ENCODE measurements at places on chromosomes 3 and 15.

DNA sequence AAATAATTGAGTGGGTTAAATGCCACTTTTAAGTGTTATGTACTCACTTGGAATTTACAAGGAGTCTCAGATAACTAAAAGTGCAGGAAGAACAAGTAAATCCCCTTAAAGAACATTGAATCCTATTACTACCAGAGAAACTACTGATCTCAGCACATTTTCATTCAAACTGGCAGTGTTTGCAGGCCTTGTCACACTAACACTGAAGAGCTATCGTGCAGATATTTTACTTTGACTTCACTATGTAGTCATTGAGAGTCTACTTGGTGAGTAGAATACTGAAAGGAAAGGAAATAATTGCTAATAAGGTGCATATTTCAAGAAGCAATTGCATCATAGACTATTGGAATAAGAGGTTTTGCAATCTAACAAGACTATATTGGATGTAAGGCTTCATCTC is 721.4 kb upstream of the CBLB start:
- DNase-seq: no peak

DNA sequence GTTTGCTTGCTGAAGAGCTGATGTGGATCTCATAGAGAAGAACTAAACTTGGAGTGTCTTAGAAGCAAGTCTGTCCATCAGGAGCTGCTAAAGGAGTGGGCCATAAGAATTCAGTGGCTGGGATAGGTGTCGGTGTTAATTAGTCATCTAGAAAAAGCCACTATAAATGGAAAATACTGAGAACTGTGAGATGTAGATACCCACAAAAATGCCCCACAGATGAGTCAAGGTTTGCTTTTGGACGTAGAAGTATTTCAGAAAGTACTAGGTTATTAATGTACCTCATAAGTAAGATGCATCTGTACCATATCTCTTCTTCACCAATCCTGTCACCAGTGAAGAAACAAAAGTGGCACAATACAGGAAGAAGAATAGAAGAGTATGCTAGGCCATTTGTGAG is 530.9 kb upstream of the TGFBR2 start:
- no peak for DNase-seq

DNA sequence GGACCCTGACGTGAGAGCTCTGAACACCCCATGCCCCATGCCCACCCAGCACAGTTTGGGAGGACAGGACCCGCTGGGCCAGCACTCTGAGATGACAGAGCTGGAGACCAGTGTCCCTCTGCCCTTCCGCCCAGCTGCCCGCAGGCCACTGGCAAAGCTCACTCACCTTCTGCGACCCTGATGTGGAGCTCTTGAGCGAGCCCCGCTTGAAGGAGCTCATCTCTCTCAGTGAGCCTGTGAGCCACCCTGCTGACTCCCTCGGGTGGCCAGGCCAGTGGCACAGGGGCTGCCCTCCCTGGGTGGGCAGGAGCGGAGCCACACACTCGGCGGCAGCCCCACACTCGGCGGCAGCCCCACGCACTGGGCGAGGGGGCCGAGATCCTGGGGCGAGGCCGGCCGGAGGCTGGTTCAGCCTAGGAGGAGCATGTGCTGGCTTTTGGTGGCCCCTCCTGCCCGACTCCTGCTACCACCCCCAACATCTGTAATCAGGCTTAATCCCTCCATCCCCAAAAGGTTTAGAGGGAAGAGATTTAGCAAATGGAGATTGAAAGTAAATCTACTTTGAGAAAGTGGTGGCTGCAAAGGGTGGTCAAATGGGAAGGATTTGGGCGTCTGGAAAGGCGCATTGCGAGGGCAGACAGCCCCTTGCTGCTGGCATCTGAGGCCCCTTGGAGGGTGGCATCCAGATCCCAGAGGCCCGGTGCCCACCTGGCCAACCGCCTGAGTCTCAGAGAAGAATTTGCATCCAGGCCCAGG is 59.4 kb upstream of the TRPM1 start:
- DNase-seq: no peak

GRCh38 chr3:51974963-51975851 is at the start of gene ABHD14A:
TSS of gene ABHD14A (plus strand) at chr3:51975064. CDS start at chr3:51975136, 72 bp downstream.
- DNase-seq: peak; percentile 61

GRCh38 chr15:65339416-65339815 is 34.9 kb downstream of the RNU5B-1 start:
- DNase-seq: no peak

- DNase-seq: no peak
Measured at GRCh38 chr3:165056510-165056909, 21.8 kb downstream of the SI start.

DNA sequence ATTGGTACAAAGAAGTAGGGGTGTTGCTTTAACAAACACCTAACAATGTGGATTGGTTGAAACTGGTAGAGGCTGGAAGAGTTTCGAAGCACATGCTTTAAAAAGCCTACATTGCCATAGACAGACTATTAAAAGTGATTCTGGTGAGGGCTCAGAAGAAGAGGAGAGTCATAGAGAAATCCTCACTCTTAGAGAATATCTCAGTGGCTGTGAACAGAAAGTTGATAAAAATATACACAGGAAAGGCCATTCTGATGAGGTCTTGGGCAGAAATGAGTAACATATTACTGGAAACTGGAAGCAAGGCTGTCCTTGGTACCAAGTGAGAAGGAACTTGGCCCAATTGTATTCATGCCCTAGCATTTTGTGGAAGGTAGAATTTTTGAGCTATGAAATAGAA is 173.7 kb upstream of the CRBN start:
- no peak for DNase-seq
